ENCODE measurements at places on chromosomes 4 and X.

- DNase-seq, result no peak
These were observed 2082.8 kb upstream of the TENM3 start for GRCh38 chr4:180160195-180160983.

- DNase-seq, result no peak
These were observed 51.0 kb downstream of the PAPSS1 start for GRCh38 chr4:107669068-107669467.

DNA sequence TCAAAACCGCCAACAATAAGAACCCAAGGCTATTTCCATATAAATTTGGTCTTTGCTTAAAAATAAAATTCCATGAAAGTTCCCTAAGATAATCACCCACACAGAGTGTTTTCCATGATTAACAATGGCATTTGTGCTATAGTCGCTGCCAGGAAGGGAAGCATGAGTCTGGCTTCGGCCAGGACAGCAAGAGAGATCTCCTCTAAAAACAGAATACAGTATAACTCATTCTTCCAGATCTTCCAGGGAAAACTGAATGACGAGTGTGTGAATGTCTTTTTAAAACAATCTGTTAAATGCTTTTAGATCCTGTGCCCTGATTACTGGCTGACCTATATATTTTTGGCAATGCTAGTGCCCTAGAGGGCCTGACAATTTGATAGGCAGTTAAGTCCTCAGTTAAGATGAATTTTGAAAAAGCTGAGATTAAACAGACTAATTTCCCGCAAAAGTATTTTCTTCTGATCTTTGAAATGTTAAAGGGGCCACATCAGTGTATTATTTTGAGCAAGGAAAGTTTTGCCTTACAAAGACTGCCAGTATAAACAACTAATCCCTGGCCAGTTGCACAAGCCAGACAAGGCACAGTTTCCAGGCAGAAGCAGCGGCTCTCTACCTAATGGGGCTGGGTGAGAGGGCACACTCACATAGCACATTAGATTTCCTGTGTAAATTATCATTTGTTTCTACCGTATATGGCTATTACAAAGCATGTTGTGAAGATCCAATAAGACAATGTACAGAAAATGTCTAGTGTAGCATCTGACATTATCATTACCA lies 127.3 kb downstream of the DCHS2 start:
- no peak for DNase-seq

DNA sequence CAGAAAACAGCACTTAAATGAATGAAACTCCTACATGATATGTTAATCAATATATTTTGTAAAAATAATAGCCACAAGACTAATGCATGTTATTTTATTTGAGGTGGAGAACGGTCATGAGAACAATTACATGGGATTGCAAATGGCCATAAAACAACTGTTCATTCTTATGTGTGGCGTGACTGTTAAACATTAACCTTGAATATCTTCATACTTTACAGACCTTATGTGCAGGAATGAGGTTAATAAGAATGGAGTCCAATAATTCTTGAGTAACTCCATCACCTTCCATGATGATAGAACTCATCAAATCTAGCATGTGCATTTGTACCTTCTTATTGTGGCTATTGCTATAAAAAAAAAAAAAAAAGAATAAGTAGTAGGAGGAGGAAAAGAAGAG lies 55.3 kb downstream of the PDS5A start:
- no peak for DNase-seq

- DNase-seq, result no peak
These were observed 53.9 kb upstream of the PPP2R3B start for GRCh38 chrX:440636-441035.

- no peak for DNase-seq
These were observed 72.9 kb downstream of the MED28 start for GRCh38 chr4:17687237-17687857.
